ENCODE measurements at places on chromosomes 1 and 21.

DNA sequence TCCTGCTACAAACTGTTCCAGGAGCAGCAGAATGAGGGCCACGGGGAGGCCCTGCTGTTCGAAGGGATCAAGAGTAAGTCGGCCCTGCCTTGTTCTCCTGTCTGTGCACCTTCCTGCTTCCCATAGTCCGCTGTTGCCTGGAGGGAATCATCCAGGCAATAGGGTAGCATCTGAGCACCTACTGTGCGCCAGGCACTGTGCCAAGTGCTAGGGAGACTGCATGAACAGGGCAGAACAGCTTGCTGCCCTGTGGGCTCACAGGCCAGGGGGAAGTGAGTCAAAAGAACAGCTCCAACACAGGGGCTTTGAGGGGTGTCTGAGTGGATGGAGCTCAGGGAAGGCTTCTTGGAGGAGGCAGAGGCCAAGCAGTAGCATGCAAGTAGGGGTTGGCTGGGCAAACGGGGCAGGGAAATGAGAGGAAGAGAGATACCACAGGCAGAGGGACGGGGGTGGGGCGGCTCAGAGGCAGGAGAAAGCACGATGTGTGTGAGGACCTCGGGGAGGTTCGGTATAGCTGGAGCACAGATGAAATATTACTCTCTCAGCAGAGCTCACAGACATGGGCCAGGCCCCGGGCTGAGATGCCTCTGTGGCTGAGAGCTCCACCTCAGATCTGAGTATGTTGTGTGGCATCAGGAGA lies 15.5 kb upstream of the PADI6 start:
- DNase-seq, result no peak

GRCh38 chr1:167565922-167566321 lies 12.4 kb upstream of the CREG1 start:
- DNase-seq, result no peak

- no peak for DNase-seq
Observed at GRCh38 chr1:171835891-171836290, 5.4 kb upstream of the DNM3 start.

DNA sequence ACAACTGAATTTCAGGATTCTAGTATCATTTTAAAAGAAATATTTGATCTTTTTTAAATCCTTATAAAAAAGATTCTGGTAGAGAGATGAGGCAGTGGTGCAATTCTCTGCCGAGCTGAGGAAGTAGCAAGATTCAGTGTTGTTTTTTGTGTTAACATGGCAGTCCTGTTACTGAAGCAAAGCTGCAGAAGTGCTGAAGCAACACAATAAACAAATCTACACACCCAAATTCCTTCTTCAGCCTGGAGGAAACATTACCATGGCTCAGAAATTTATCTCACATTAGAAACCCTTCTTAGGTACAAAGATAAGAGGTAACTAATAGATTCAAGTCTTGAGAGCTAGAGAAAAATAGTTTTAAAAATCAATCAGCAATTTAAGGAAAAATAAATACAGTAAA lies 216.0 kb downstream of the DENND1B start:
- no peak for DNase-seq

DNA sequence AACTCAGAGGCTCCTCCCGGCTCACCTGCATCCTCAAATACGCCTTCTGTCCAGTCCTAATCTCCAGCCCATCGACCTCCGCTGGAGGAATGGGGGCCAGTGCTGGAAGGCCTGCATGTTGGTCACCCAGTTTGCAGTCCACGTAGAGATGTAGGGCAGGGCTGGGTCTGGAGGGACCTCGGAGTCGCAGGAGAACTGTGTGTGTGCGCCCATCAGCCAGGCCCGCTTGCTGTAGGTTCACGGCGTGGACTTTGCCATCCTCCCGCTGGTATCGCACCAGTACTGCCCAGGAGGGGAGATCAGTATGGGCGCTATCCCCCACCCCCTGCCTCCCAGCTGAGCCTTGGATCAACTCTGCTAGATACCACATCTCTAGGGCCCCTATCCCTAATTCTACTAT lies 2.7 kb downstream of the THBS3 start:
- DNase-seq, result no peak

DNA sequence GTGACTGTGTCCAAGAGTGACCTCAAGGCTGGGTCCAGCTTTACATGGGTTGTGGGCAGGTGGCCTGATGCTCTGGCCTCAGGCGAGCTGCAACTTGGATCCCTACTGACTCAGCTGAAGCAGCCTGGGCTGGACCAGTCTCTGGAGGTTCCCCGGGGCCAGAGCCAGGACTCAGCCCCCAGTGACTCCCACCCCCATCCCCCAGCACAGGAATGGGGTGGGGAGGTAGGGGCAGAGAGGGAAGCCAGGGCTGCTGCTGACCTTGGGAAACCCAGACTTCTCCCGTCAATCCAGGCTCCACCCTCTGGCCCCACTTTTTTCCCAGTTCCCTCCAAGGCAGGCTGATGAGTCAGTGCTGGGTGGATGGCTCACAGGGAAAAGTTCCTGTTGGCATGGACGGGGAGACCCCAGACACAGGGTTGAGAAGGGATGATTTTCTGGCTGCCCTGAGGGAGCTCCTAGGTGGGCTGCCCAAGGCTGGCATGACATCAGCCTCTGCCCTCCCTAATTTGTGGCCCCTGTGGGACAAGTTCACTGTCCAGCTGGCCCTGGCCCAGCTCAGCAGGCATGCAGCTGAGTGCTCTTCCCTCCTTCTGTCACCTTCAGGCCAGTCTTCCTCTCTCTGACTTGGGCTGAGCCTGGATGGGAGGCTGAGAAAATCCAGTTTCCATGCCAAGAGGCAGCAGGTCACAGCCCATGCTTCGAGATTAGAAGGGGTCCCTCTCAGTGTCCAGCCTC lies 2.2 kb downstream of the ZC3H12A start:
- no peak for DNase-seq

GRCh38 chr1:209198961-209199750 lies 384.4 kb upstream of the CAMK1G start:
- DNase-seq, result no peak

GRCh38 chr1:38061883-38062328 lies 15.3 kb upstream of the POU3F1 start:
- DNase-seq, result no peak

DNA sequence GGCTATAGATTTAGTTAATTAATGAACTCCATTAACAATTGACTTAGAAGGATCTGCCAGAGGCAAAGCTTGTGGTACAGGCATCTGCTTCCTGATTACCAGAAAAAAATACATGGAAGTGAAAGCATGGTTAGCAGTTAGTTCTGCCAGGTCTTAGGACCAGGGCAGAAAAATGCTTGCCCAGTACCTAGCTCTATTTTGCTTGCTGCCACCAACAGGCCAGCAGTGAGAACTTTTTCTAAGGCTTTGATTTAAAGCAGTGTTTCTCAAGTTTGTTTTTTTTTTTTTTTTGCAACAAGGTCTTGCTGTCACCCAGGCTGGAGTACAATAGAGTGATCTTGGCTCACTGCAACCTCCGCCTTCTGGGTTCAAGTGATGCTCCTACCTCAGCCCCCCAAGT lies 16.4 kb upstream of the MTF1 start:
- no peak for DNase-seq

DNA sequence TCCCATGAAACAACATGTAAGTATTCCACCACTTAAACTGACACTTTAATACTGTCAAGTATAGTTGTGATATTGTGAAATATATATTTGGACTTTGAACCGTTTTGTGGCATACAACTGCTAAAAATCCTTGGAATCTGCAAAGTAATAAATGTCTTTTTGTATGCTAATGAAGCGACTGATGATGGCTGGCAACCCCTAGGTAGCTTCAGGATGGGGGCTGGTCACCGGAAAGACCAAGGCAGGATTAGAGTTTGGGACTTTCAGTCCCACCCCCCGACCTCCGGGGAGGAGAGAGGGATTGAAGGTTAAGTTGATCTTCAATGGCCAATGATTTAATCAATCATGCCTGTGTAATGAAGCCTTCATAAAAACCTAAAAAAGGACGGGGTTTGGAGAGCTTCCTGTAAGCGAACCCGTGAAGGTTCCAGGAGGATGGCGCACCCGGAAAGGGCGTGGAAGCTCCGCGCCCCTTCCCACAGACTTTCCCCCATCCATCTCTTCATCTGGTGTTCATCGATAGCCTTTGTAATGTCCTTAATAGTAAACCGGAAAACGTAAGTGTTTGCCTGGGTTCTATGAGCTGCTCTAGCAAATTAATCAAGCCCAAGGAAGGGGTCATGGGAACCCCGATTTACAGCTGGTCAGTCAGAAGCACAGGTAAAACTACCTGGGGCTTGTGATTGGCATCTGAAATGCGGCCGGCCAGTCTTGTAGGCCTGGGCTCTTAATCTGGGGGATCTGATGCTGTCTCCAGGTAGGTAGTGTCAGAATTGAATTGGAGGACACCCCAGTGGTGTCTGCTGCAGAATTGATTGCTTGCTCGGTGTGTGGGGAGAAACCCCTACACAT lies 1.8 kb upstream of the ZNF281 start:
- DNase-seq, result no peak

GRCh38 chr1:98288494-98288893 lies 367.7 kb upstream of the DPYD start:
- DNase-seq, result no peak

DNA sequence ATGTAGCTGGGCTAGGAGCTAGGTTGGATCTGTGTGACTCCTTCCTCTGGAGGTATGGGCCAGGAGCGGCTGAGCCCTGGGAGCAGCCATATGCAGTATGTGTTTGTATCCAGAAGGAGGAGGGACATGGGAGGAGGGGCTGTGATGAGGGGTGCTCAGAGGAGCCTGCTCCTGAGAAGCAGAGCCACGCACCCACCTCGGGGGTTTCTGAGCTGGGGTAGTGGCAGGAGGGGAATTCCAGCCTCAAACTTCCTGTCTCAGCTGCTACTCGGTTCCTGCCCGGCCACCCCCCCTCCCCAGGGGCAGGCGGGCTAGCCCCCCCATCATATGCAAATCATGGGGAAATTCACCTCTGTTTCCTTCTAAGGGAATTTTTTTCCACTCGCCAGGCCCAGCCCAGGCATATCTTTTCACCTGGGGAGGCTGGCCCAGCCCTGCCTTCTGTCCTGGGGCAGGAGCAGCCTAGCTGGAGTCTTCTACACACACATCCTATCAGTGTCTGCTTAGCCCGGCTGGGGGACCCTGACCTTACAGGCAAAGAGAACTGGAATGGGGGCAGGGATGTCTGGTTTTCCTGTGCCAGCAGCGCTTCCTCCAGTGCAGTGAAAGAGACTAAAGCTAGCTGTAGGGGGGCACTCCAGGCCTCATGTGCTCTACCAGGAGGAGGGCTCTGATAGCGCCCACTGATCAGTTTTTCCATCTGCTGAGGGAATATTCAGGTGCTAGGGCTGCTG lies 3.0 kb downstream of the ZC3H12A start:
- DNase-seq, result peak; percentile 85

DNA sequence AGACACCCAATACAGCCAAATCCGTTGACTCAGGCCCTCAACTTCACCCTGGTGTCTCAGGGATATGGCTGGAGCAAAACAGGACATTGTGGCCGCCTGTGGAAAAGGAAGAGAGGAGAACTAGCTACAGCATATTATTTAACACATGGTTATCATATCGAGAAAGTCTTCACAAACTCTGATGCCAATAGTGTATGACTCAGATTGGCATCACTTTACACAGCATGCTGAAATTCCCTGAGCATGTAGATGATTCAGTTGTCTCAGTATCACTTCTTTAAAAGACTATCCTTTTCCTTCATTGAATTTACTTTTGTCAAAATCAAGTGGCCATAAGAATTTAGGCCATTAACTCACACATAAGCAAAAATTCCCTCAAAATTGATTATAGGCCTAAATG lies 20.1 kb downstream of the HSD3B2 start:
- no peak for DNase-seq

- no peak for DNase-seq
Observed at GRCh38 chr1:95437781-95438180, 203.8 kb downstream of the RWDD3 start.

DNA sequence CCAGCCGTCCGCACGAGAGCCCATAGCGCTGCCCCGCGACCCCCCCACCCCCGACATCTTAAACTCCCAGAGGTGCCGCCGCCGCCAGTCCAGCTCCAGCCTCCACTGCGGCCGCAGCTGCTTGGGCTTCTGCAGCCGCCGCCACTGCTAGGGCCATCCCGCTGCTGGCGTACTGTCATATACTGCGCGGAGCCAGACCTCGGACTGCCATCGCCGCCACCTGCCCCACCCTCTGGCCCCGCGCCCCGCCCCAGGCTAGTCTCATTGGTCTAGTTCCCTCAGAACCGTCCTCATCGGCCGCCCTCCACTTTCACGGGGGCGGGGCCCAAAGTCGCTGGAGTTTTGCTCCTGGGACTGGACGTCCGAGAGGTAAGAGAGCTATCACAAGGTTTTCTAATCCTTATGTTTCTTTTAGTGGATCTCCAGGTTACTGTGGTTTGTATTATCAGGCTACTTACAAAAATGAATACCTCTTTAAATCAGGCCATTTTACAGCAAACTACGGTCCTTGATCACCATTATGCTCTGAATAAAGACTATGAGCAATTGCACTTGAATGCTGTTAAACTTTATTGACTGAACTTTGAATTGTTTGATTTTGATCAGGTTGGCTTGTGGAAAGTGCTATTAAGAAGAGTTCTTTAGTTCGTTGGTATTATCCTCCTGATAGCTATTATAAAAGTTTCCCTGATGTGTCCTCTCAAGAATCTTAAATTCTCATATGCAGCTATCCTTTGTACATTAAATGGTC lies 2.8 kb upstream of the CD1D start:
- DNase-seq, result peak; percentile 10

DNA sequence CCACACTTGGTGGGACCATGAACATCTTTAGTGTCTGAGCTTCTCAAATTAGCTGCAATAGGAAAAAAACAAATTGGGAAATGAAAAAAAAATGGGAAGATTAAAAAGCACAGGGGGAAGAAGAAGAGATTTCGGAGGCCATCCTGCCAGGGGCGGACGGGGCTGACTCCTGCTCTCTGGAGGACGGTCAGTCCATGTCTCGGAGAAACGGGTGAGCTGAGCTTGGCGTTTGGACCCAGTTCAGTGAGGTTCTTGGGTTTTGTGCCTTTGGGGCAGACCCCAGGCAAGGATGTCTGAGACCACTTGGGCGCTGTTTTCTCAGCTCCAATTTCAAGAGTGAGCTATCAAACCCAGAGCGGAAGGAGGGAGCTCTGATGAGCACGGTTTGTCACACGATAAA lies 123.9 kb downstream of the PRDM2 start:
- DNase-seq, result no peak

GRCh38 chr1:206036663-206037455 lies 13.2 kb upstream of the CTSE start:
- no peak for DNase-seq

DNA sequence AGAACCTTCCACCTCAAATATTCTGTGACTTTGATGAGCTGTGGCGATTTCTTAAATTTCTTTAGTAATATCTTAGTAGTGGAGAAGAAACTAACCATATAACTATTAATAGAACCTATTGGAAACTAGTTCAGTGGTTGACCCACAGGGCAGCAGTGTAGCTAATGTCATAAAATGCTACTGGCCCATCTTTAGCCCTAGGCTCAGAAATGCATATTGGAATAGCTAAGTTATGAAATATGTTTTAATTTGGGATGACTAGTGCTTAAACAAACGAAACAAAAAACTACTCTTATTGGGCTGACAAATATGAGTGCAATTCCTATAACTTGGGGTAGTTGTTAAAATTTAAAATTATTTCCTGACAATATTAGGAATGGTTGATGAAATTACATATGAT lies 20.2 kb downstream of the MACO1 start:
- DNase-seq, result no peak
